ENCODE measurements at places on chromosomes 13 and 19. TPM values are rescaled to one million over a fixed set of nuclear protein-coding genes. Genes with fewer than 3 reads are reported as not detected.

Gene DKKL1
- not detected for total RNA-seq

Gene KLK6
- total RNA-seq, result not detected

Gene CALR3
- total RNA-seq, result not detected

Gene HCST
- total RNA-seq, result 184 TPM

- H3K4me3 ChIP-seq, result no peak overlapping the region
- no peak overlapping the region for H3K27ac ChIP-seq
- peaks cover 17% of the 10 kb centered on the region for H3K36me3 ChIP-seq
These were observed 13.4 kb downstream of the ZNF20 start for GRCh38 chr19:12126707-12127106.

- DNase-seq, result peak; percentile 42
- H3K4me1 ChIP-seq, result peaks cover 20% of the 10 kb centered on the region
- H3K27me3 ChIP-seq, result no peaks in the 10 kb centered on the region
- H3K36me3 ChIP-seq, result peaks cover 57% of the 10 kb centered on the region
- peak overlapping the region; percentile 71 for H3K27ac ChIP-seq
- peak overlapping the region; percentile 80 for H3K4me3 ChIP-seq
These were observed 30.5 kb downstream of the ZNF701 start for GRCh38 chr19:52600639-52601024.

- peaks cover 59% of the 10 kb centered on the region for H3K4me1 ChIP-seq
- H3K27me3 ChIP-seq, result no peaks in the 10 kb centered on the region
- peak overlapping the region; percentile 82 for H3K27ac ChIP-seq
- no peak for DNase-seq
These were observed 3.5 kb downstream of the MYO9B start for GRCh38 chr19:17078920-17079709.

DNA sequence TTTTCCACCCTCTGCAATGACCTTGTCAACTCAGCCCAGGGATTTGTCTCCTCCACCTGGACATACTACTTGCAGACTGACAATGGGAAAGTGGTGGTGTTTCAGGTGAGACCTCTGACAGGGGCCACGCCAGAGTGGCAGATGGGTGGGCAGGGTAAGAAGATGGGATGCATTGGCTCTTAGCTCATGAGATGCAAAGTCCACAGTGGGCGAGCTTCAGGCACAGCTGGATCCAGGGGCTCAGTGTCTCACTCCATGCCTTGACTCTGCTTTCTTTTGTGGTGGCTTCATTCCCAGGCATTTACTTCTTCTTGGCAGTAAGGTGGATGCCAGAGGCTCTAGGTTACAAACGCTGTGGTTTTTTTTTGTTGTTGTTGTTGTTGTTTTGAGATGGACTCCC, 3.4 kb downstream of the TMEM59L start:
- DNase-seq, result no peak
- no peak overlapping the region for H3K4me3 ChIP-seq
- peaks cover 41% of the 10 kb centered on the region for H3K27me3 ChIP-seq

DNA sequence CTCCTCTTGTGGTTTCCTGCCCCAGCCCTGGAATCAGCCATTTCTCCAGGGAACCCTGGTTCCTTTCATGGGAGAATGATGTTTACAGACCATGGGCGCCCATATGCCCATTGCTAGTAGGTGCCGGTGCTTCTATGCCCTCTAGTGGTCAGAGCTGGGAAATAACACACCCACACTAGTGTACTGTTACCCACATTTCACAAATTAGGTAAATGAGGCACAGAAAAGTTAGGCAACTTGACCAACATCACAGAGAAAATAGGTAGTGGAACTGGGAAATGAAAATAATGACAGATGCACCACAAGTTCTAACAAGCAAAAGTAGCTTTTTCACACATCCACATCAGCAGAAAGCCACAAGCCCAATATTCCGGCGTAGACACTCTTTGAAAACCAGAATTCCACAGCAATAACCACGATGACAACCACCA, 1.3 kb upstream of the CEACAM3 start:
- no peaks in the 10 kb centered on the region for H3K36me3 ChIP-seq
- DNase-seq, result peak; percentile 71
- H3K4me1 ChIP-seq, result no peaks in the 10 kb centered on the region
- H3K27me3 ChIP-seq, result peaks cover 37% of the 10 kb centered on the region
- H3K27ac ChIP-seq, result no peak overlapping the region

- H3K36me3 ChIP-seq, result no peaks in the 10 kb centered on the region
- H3K4me1 ChIP-seq, result peaks cover 29% of the 10 kb centered on the region
- no peak overlapping the region for H3K4me3 ChIP-seq
- peaks cover 15% of the 10 kb centered on the region for H3K27me3 ChIP-seq
These were observed 18.8 kb downstream of the GAS6 start for GRCh38 chr13:113845055-113845454.

DNA sequence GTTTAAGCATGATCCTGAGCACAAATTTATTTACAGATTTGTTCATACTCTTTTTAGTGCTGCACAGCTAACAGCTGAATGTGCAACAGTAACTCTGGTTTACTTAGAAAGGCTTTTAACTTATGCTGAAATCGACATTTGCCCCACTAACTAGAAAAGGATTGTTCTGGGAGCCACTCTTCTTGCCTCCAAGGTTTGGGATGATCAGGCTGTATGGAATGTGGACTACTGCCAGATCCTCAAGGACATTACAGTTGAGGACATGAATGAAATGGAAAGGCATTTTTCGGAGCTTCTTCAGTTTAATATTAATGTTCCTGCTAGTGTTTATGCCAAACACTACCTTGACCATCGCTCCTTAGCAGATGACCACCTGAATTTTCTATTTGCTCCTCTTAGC, 16.0 kb downstream of the ZNF100 start:
- H3K4me3 ChIP-seq, result no peak overlapping the region
- no peak overlapping the region for H3K27ac ChIP-seq
- DNase-seq, result no peak
- no peaks in the 10 kb centered on the region for H3K27me3 ChIP-seq
- H3K4me1 ChIP-seq, result peaks cover 10% of the 10 kb centered on the region
- peaks cover 93% of the 10 kb centered on the region for H3K36me3 ChIP-seq

DNA sequence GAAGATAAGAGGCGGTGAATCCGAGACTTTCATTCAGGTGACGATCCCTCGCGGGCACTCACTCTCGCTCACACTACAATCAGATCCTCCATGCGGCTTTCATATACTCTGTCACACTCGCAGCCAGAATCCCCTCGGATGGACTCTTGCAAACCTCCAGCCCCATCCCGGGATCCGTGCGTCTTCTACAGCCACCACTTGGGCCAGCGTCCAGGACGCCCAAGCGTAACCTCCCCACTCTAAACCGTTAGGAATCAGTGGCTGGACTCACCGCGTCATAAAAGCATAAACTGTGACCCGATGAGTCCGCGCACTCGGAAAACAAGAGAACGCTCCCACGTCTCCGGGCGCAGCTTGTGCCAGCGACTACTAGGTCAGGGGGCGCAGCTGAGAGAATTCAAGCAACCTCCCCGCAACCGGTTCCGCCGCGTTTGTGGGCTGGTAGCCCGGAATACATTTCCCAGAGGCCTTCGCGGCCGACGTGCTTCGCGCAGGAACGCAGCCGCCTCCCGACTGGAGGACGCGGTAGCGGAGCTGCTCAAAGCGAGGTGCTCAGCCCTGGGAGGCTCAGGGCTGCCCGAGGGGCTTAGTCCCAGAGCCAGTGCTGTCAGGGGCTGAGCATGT, 27.6 kb downstream of the ZNF607 start:
- H3K4me1 ChIP-seq, result peaks cover 12% of the 10 kb centered on the region
- H3K4me3 ChIP-seq, result peak overlapping the region; percentile 91
- peak overlapping the region; percentile 84 for H3K27ac ChIP-seq
- DNase-seq, result peak; percentile 89
- H3K27me3 ChIP-seq, result no peaks in the 10 kb centered on the region

- peak overlapping the region; percentile 76 for H3K4me3 ChIP-seq
- no peaks in the 10 kb centered on the region for H3K27me3 ChIP-seq
- no peak for DNase-seq
- H3K36me3 ChIP-seq, result no peaks in the 10 kb centered on the region
- no peak overlapping the region for H3K27ac ChIP-seq
These were observed 539 bp downstream of the ZNF554 start for GRCh38 chr19:2820112-2820702.

GRCh38 chr19:55677572-55678028, 2.6 kb downstream of the EPN1 start:
- no peak overlapping the region for H3K4me3 ChIP-seq
- peak overlapping the region; percentile 2 for H3K27ac ChIP-seq
- H3K36me3 ChIP-seq, result peaks cover 26% of the 10 kb centered on the region
- DNase-seq, result no peak
- no peaks in the 10 kb centered on the region for H3K27me3 ChIP-seq

DNA sequence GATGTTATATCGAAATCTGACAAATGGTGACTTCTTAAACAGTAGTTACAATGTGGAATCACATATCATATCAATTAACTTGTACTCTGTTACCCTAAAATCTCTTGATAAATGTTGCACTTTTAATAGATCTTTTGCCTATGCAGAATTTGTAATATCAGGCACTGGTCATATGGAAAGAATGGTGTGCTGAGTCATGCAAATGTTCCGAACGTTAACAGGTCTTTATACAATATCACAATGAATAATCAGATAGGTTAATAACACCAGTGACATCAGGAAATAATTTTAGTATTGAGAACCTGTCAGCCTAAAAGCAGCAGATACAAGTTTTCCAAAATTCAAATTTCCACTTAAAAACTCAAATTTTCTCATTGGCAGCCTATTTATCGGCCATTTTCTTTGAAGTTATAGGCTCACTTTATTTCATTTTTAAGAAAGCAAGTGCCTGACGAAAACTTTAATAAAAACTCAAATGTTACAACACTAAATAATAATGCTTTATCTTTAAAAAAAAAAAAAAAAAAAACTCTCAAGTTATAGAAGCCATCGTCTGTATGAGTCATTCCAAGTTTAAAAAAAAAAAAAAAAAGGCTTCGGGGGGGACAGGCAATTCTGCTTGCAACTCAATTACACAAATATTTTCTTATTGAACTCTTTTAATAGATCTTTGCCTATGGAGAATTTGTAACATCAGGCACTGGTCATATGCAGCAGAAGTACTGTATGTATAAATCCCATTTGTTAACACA, 180.9 kb downstream of the DIAPH3 start:
- no peaks in the 10 kb centered on the region for H3K27me3 ChIP-seq
- H3K36me3 ChIP-seq, result peaks cover 13% of the 10 kb centered on the region
- H3K4me1 ChIP-seq, result no peaks in the 10 kb centered on the region
- DNase-seq, result no peak
- no peak overlapping the region for H3K27ac ChIP-seq

DNA sequence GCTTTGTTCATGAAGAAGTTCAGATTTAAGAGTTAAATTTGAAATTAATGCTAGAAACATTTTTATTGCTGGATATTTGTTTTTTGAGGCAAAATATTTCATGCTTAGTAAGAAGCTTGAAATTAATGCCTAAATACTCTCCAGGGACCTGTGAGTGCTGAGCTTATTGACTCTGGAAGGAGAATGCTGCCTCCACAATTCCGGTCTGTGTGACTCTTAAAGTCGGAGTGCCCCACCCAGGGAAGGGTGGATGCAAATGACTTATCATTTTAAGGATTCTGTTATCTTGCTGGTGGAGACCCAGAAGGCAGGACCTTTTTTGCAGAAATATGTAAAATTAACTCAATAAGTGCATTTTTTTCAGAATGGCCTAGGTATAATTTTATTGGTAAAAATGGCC, 143.8 kb upstream of the RXFP2 start:
- H3K36me3 ChIP-seq, result no peaks in the 10 kb centered on the region
- no peak overlapping the region for H3K27ac ChIP-seq
- no peaks in the 10 kb centered on the region for H3K4me1 ChIP-seq
- H3K27me3 ChIP-seq, result no peaks in the 10 kb centered on the region

GRCh38 chr19:39145180-39145953, 19.8 kb downstream of the PAK4 start:
- no peak overlapping the region for H3K27ac ChIP-seq
- peaks cover 2% of the 10 kb centered on the region for H3K4me1 ChIP-seq
- no peak overlapping the region for H3K4me3 ChIP-seq
- no peaks in the 10 kb centered on the region for H3K36me3 ChIP-seq
- DNase-seq, result no peak

GRCh38 chr19:47658431-47659348, 49.8 kb downstream of the BICRA start:
- no peak overlapping the region for H3K4me3 ChIP-seq
- no peaks in the 10 kb centered on the region for H3K4me1 ChIP-seq
- no peak overlapping the region for H3K27ac ChIP-seq
- no peaks in the 10 kb centered on the region for H3K36me3 ChIP-seq
- H3K27me3 ChIP-seq, result no peaks in the 10 kb centered on the region

DNA sequence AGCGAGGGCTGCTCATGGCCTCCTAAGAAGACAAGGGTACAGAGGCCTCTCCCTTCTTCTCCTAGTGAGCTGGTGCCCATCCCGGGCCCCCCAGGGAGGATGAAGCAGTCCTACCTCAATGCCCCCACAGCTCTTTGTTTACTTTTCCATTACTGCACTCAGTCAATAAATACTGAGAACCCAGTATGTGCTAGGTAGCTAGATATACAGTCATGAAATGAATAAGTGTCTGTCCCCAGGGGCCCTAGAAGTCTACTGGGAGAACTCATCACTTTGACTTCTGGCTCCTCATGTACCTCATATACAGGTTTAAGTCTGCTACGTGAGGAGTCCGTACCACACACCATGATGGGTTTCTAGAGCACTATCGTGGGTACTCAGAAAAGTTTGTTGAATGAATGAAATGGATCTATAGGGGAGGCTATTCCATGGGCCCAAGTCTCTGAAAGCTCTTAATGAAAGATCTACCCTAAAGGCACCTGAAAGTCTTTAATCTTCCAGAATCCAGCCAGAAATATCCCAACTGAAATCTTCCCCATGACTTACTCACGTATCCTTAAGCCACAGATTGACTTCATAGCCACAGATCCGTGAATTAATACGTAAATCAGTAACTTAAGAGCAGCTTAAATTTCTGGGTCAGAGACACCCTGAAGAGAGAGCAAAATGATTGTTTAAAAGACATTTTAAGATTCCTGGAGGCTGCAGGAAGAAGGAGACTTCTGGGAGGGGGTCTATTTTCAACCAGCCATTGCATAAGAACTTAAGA, 51.6 kb upstream of the POMP start:
- H3K4me3 ChIP-seq, result no peak overlapping the region
- H3K27me3 ChIP-seq, result peaks cover 16% of the 10 kb centered on the region
- H3K36me3 ChIP-seq, result peaks cover 2% of the 10 kb centered on the region
- peaks cover 21% of the 10 kb centered on the region for H3K4me1 ChIP-seq

DNA sequence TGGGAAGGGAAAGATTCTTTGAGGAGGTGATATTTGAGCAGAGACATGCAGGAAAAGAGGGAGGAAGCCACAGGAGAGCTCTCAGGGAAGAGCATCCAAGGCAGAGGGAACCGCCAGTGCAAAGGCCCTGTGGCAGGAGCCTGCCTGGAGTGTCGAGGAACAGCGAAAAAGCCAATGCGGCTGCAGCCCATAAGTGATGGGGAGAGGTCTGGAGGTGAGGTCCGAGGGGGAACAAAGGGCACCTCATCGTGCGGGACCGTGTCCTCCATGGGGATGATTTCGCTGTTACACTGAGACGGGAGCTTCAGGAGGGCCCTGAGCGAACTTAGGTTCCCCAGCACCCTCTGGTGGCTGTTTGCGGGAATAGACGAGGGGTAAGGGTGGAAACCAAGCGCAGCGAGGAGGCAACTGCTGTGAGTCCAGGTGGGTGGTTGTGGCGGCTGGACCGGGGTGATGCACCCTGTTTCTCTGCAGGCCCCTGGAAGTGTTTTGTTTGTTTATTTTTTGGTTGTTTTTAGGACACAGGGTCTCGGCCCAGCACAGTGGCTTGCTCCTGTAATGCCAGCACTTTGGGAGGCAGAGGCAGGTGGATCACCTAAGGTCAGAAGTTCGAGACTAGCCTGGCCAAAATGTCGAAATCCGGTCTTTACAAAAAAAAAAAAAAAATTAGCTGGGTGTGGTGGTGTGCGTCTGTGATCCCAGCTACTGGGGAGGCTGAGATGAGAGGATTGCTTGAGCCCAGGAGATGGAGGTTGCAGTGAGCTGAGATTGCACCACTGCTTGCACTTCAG, 5.9 kb upstream of the EHD2 start:
- H3K4me1 ChIP-seq, result no peaks in the 10 kb centered on the region
- H3K4me3 ChIP-seq, result no peak overlapping the region
- DNase-seq, result peak; percentile 85
- no peaks in the 10 kb centered on the region for H3K36me3 ChIP-seq

GRCh38 chr13:32264407-32264806, 50.8 kb downstream of the ZAR1L start:
- peaks cover 3% of the 10 kb centered on the region for H3K27me3 ChIP-seq
- H3K27ac ChIP-seq, result no peak overlapping the region
- no peak overlapping the region for H3K4me3 ChIP-seq

Data from activated CD8-positive, alpha-beta memory T cell treated with anti-CD3 and anti-CD28 coated beads, Interleukin-2, amount 10 ng/mL, durations not matched to agents 7 days and 5 days (primary cell).